NK-92 treated with Interleukin-12 subunit alpha and Interleukin-12 subunit beta, amount 100 ng/mL, for 24 hours (cell line): ENCODE measurements at places on chromosomes 2 and 18.

DNA sequence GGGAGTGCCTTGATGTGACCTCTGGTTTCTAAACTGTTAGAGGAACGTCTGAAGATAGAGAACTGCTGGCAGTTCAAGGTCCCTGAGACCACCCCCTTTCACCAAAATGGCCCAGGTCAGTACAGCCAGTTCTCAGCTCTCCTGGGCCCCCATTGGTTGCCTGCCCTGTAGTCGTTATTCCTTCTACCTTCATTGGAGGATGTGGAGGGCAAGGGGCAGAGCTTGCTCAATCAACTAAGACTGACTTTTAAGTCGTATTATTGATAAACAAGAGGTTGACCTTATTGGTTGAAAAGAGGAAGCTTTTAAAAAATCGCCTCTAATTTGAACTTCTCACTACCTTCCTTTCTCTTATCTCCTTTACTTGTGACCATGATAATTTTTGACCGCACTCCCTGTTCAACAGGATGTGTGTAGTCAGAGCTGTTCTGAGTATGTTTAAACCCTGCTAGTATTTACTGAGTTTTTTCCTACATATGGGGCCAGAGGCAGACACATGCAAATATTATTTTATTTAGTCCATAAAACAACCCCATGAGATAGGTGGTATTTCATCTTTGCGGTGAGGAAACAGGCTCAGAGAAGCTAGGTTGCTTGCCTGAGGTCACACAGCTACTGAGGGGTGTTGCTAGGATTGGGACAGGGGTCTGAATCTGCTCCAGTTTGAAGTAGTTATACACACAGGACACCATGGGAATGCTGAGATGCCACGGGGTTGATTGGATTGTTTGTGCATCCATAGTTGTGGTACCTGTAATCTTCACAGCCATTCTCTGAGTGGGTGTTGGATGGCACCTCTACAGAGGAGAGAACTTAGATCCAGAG, 65.9 kb downstream of the TMEM247 start:
- DNase-seq, result no peak

- DNase-seq, result no peak
Observed at GRCh38 chr2:143375384-143375880, 246.2 kb downstream of the ARHGAP15 start.

- no peak for DNase-seq
Observed at GRCh38 chr2:23588508-23589201, 203.7 kb downstream of the KLHL29 start.

DNA sequence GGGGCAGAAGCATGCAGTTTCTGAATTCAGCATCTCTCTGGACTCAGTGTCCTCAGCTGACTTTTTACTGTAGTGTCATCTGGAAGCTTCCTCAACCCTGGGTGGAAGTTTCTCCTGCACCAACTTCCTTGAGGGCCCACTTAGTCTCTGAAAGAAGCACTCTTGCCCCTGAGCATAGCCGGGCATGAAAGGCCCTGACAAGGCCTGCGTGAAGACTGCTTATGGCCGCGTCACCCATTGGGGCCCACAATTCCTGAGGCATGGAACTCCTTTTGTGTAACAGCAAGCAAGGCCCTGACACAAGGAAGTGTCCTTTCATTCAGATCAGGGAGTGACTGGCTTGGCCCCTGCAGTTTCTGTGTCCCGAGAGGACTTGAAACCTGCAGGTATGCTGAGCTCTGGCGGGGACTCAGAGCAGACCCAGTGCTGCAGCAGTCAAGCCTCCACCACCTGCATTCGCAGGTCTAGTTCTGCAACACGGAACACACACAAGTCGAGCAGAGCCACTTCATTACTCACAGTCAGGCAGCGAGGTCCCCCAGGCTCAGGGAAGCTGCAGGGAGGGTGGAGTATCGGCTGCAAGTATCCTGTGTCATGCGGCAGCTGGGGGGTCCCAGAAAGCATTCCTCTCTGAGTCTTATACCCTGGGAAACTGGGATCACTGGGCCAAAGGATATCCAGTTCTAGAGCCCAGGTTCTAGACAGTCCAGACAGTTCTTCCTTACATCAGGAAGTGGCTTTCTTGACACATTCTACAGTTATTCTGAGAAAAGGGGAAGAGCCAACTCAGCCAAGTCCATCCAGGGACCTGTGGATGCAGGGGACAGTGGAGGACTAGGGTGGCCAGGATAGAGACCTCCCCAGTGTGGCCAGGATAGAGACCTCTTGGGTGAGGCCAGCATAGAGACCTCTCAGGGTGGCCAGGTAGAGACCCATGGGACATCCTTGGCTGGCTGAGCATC, 35.6 kb upstream of the PRLH start:
- no peak for DNase-seq

DNA sequence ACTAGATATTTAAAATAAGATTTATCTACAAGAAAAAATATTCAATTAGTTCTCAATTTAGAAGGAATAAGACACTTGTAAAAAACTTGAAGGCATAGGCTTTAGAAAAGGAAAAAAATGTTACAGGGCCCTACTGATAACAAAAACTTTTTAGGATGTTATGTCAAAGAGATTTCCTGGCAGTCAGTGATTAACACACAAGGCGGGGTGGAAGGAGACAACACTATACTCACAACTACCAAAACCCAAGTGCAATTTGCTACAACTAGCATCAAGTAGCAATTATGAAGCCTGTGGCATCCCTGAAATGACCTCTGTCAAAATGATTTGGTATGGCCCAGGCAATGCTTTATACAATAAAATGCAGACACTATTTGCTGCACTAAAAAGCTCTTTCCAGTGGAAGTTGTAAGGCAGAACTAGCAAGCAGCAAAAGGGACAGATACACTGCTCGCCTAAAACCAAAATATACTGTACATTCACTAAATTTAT, 15.3 kb downstream of the STRN start:
- no peak for DNase-seq

DNA sequence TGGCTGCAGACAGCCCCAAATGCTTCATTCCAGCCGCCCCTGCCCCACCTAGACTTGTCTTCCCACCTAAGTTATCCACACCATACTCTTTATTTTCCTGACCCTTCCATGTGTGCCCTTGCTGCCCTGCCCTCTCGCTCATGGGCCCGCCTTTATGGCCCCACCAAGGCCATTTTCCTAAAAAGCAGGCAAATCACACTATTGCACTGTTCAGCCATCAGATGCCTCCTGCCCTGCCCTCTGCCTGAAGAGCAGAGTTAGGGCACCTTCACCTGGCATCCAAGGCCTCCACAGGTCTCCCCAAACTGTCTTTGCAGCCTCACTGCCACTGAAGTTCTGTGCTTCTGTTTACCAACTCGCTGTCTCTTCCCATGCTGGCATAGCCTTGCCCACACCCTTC, 496.7 kb downstream of the EIPR1 start:
- no peak for DNase-seq

DNA sequence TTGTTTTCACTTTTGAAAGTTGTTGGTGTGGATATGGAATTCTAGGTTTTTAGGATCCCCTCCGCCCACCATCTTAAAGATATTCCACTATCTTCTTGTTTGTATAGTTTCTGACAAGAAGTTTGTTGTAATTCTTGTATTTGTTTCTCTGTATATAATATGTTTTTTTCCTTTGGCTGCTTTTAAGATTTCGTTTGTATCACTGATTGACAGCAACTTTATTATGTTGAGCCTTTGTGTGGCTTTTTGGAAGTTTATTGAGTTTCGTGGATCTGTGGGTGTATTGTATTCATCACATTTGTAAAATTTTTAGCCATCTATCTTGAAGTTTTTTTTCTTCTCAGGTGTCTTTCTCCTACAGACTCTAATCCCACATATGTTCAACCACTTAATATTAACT, 200.1 kb downstream of the MCFD2 start:
- DNase-seq, result no peak

DNA sequence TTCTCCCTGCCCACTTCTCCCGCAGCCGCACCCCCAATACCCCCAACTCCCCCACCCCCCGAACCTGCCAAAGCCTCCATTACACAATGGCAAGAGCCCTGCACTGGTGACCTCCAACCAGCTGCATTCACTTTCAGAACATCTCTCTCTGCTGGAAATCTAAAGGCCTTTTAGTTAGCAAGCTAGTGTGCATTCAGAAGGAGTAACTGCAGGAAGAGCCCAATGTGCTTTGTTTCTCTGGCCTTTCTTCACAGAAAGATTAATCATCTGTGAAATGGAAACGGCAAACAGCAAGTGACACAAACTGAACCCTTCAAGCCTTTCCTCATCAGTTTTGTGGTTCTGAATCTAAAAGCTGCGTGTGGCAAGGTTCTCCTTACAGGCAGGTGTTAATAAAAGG, 124.2 kb downstream of the OLA1 start:
- DNase-seq, result no peak

GRCh38 chr18:32177530-32177929, 12.3 kb upstream of the MEP1B start:
- no peak for DNase-seq

GRCh38 chr2:36397728-36398413, 42.3 kb downstream of the CRIM1 start:
- no peak for DNase-seq

DNA sequence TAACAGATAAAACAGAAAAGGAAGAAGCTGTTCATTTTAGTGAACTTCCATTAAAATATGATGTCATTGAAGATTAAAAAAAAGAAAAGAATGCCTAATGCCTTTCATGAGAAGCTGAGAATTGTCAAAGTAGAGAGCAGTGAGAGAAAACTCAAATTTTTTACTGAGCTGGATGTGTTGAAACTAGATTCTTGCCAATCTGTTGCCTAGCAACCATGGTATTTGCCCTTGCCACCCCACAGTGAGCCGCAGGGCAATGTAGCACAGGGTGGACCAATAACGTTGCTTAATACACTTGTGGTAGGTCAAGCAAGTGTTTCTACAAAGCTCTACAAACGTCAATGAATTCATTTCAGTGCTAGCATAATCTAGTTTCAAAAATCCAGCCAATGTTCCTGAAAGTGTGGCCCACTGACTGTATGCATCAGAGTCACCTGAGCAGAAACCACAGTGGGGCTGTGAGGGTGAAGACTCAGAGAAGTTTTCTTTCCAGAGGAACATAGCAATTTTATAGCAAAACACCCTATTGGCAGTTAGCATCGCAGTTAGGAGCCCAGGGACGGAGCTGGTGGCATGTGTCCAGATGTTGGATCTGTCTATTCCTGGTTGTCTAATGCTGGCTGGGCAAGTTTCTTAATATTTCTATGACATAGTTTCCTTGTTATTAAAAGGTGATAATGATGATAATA, 132.2 kb downstream of the DOCK10 start:
- no peak for DNase-seq

GRCh38 chr2:128322715-128323554, 4.3 kb upstream of the HS6ST1 start:
- no peak for DNase-seq

GRCh38 chr2:66477135-66477842, 42.4 kb downstream of the MEIS1 start:
- DNase-seq, result no peak

GRCh38 chr18:54740136-54740846, 88.0 kb upstream of the RAB27B start:
- DNase-seq, result no peak

DNA sequence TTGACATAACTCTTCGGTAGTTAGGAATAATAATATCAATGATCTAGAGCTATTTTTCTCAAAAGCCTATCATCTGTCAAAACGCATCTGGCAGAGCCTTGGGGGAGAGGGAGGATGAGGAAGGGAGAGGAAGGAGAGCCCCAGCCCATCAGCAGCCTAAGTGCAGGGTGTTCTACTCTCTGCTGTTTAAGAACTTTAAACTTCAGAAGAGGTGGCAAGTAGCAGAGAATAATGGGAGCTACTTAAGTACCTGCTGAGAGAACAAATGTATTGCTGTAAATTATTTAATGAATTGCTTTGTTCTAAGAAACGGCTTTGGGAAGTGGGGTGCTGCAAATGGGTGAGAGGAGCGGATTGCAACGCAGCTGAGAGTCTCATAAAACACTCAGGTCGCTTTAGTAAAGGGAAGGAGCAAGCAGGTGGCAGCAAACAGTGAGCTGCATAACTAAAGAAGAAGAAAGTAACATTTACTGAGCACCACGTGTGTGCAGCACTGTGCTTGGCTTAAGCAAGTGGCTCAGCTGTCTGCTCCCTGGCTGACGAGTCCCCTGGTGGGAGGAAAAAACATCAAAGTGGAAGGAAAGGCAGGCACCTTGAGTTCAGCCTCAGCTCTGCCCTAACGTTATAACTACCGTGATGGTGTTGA, 26.3 kb upstream of the SH3RF3 start:
- DNase-seq, result no peak

DNA sequence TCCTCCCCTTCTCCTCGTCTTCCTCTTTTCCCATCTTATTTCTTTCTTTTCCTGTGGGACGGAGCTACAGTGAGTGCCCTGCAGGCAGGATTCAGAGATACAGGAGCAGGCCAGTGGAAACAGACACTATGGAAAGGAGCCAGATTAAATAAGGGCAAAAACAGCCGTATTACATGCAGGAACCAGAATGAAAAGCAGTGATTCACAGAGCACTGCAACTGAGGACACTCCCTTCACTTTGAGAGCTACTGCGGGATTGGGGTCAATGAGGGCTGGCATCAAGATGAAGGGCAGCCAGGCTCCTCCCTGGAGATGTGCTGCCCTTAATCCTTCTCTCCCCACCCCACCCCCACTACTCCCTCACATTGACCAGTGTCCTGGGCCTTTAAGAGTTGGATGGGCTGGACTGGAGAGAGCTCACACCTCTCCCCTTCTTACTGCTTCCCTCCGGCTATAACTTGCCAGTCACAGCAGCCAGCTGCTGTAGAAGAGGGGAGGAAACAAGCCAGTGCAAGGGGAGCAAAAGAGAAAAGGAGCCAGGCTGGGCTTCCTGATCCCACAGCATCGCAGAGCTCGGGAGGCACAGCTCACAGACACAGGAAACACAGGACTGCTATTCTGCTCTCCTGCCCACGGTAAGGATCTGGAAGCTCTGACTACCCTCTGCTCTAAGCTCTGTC, at the start of gene PLCD4:
PLCD4 (plus strand) TSS at position 464 of the 680 bp plus-strand sequence. CDS start 7,841 bp downstream, outside the sequence.
- no peak for DNase-seq

DNA sequence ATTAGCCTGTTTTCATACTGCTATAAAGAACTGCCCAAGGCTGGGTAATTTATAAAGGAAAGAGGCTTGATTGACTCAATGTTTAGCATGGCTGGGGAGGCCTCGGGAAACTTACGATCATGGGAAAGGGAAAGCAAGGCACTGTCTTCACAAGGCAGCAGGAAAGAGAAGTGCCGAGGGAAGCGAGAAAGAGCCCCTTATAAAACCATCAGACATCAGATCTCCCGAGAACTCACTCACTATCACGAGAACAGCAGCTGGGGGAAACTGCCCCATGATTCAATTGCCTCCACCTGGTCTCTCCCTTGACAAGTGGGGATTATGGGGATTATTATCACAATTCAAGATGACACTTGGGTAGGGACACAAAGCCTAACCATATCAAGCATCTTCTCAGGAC, 23.3 kb downstream of the RHOB start:
- DNase-seq, result no peak

DNA sequence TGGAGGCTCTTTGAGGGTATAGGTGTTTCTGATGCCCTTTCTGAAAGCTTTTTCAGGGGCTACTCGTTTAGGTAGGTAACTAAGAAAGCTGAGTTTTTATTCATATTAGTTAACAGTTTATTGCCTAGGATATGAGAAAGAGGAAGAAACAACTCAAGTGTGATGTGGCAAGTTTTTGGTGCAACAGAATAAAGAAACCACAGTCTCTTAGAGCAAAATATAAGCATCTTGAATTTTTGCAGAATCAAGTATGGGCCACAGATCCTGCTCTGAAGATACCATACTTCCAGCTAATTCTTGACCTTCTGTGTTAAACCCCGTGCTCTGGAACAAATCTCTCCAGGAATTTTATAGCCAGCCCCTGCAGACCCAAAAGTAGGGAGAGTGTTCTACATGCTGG, 147.7 kb upstream of the SLC1A4 start:
- no peak for DNase-seq
